Retina (tissue), 1 donor: ENCODE measurements at places on chromosomes 6 and 20.

GRCh38 chr20:26216025-26216424 lies 519.4 kb upstream of the ZNF337 start:
- no peak for DNase-seq

GRCh38 chr6:6785163-6785521 lies 196.6 kb downstream of the LY86 start:
- DNase-seq, result no peak

DNA sequence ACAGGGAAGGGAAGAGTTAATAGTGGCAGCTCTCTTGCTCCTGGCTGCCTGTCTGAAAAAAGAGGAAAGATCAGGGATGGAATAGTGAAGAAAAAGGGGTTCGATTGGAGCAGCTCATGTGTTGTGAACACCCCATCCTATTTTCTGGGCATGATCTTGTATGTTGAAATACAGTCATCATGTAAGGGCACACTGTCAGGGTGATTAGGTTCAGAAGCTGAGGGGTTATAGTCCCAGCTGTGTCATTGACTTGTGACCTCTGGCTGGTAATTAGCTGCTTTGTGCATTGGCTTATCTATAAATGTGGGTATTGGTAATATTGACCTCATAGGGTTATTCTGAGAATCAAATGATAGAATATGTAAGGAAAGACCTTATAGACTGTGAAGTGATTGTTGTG lies 30.1 kb downstream of the PHF20 start:
- no peak for DNase-seq

DNA sequence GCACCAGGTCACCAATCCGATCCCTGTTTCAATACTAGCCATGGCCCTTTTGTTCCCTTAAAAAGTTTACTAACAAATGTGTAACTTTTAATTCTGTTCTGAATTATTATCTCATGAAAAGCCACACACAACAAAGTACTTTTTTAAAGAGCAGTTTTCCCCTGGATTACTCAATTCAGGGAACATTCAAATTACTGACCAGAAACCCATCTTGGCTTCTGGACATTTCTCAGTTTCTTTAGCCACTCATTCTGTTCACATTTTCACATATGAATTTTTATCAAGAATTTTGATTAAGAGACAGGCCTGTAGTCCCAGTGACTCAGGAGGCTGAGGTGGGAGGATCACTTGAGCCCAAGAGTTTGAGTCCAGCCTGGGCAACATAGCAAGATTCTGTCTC lies 47.4 kb downstream of the INSM1 start:
- no peak for DNase-seq

- DNase-seq, result no peak
Measured at GRCh38 chr6:52522655-52523054, 54.2 kb downstream of the TRAM2 start.

- DNase-seq, result peak; percentile 32
Measured at GRCh38 chr20:1005452-1006027, 3.4 kb upstream of the RSPO4 start.

GRCh38 chr20:6418732-6419131 lies 295.9 kb upstream of the FERMT1 start:
- no peak for DNase-seq

- peak; percentile 22 for DNase-seq
Measured at GRCh38 chr6:88263591-88263990, 97.4 kb upstream of the CNR1 start.
